ENCODE measurements at places on chromosomes 7 and 10. TPM values are rescaled to one million over a fixed set of nuclear protein-coding genes. Genes with fewer than 3 reads are reported as not detected.

MAD1L1 gene
- 33.2 TPM for polyA plus RNA-seq

TLL2 gene
- polyA plus RNA-seq = not detected

ITGA8 gene
- not detected for polyA plus RNA-seq

FBXL13 gene
- polyA plus RNA-seq = not detected

CUTC gene
- polyA plus RNA-seq = 8.4 TPM

DOCK1 gene
- 0.35 TPM for polyA plus RNA-seq

CFTR gene
- not detected for polyA plus RNA-seq

HOXA9 gene
- polyA plus RNA-seq = 2.3 TPM

UPK3B gene
- polyA plus RNA-seq = not detected

SPDYE2B gene
- polyA plus RNA-seq = not detected

MYH16 gene
- not detected for polyA plus RNA-seq

WDFY4 gene
- 7.5 TPM for polyA plus RNA-seq

- no peak for DNase-seq
- H3K4me1 ChIP-seq = no peaks in the 10 kb centered on the region
- no peak overlapping the region for H3K27ac ChIP-seq
- no peak overlapping the region for H3K4me3 ChIP-seq
- no peaks in the 10 kb centered on the region for H3K36me3 ChIP-seq
Measured at GRCh38 chr10:126390324-126390723, 2.0 kb upstream of the ADAM12 start.

DNA sequence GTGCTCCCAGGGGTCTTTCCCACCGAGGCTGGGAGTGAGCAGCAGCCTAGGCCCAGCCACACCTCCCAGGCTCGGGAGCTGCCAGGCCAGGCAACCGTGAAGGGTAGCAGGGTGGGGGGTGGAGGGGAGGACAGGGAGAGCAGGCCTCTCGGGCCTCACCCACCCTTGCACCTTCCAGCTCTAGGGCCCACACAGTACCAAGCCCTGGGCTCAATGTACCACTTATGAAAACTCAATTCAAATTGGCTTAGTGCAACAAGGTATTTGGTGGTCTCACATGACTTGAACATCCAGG, 127.4 kb downstream of the FAM53B start:
- no peak overlapping the region for H3K27ac ChIP-seq
- peaks cover 30% of the 10 kb centered on the region for H3K4me1 ChIP-seq

DNA sequence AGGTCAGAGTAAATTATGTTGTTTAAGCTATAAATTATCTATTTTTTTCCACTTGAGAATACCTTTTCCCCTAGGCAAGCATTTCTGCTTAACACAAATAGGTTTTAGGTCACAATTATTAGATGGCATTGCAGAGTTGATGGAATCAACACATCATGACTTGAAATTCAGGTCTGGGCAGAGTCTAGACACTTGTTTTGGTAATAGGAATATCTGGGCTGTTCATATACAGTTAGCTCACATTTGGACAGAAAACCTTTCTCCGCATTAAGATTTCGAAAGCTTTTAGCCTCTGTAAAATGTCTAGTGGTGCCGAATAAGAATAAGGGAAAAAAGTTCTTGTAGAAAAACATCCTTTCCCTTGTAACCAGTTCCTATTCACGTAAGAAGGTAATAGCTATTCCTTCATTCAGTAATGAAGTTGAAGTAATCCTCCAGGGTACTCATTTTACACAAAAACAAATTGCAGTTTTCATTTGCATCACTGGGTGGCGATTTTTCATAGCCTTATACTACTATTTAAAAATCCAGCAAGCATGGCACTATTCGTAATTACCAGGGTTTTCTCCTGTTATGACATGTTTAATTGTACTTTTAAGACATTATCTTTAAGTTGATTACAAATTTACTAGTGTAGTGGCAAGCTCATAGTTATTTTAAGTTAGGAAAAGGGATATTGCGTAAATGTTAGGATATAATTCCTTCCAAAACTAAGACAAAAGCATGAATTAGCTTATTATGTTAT, 37.0 kb downstream of the RPA3 start:
- H3K4me3 ChIP-seq = no peak overlapping the region
- no peaks in the 10 kb centered on the region for H3K4me1 ChIP-seq
- H3K36me3 ChIP-seq = no peaks in the 10 kb centered on the region

GRCh38 chr10:122981066-122981464, 864 bp downstream of the PSTK start:
- H3K4me1 ChIP-seq = peaks cover 14% of the 10 kb centered on the region
- peaks cover 6% of the 10 kb centered on the region for H3K27me3 ChIP-seq
- peaks cover 11% of the 10 kb centered on the region for H3K36me3 ChIP-seq
- peak; percentile 11 for DNase-seq
- H3K27ac ChIP-seq = no peak overlapping the region

DNA sequence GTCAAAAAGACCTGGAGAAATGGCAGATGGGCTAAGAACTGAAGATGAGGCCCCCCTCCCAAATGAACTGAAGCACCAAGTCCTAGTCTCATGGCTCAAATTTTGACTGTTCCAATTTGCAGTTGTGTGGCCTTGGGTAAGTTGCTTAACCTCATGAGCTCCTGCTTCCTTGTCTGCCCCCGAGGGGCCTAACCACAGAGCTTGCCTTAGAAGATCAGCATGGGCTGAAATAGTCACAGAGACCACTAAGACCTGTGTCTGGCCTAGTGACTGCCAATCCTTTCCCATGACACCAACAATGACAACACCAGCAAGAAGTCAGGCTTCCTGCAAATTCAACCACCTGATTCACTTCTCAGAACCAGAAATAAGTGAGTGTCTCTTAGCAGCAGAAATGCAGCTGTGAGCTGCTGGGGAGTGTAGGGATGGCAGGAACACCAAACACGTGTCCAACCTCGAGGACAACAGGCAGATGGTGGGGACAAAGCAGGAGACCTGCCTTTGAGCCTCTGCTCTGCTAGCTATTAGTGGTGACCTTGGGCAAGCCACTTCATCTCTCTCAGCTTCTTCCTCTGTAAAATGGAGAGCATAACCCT, 23.7 kb downstream of the CRHR2 start:
- no peaks in the 10 kb centered on the region for H3K4me1 ChIP-seq
- H3K36me3 ChIP-seq = no peaks in the 10 kb centered on the region
- no peaks in the 10 kb centered on the region for H3K27me3 ChIP-seq
- no peak overlapping the region for H3K27ac ChIP-seq
- DNase-seq = no peak

- H3K4me1 ChIP-seq = no peaks in the 10 kb centered on the region
- H3K27me3 ChIP-seq = no peaks in the 10 kb centered on the region
- no peak overlapping the region for H3K27ac ChIP-seq
- DNase-seq = no peak
- H3K4me3 ChIP-seq = no peak overlapping the region
Measured at GRCh38 chr7:42211938-42212337, 25.1 kb downstream of the GLI3 start.

DNA sequence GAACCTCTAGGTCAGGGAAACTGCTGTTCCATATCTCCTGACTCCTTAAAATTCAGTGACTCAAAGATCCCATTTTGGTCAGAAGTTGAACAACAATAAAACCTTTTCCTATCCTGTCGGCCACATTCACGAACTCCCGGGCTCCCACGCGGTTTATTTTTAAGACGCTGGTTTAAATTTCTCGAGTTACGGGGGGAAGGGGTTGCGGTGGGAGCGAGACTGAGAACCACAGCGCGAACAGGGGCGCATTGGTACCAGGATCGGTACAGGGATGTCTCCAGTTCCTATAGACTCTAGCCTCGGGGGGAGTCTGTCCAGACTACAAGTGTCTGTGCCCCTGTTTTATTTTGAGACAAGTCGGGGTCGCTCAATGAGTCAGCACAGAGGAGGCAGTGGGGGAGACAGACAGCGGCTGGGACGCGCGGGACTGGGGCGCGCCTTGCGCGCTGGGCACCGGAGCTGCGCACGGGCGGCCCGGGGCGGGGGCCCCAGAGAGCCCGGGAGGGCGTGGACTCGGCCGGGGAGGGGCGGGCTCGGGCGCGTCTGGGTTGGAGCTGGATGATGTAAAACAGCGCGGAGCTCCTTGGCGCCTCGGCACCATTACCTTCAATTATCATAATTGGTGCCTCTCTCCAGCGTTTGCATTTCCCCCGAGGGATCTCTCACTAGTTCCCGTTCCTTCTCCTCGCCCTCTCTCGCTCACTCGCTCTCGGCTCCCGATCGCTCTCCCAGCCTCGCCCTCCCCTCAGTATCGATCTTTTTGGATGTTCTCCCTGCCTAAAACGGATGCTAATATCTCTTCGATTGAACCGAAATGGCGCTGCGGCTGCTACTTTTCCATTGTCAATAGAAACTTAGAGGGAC, 8.7 kb upstream of the BAMBI start:
- no peak overlapping the region for H3K27ac ChIP-seq
- no peaks in the 10 kb centered on the region for H3K36me3 ChIP-seq
- no peak for DNase-seq
- H3K4me3 ChIP-seq = no peak overlapping the region

GRCh38 chr10:84654671-84655070, 326.3 kb downstream of the CCSER2 start:
- no peak overlapping the region for H3K27ac ChIP-seq
- no peaks in the 10 kb centered on the region for H3K4me1 ChIP-seq
- H3K4me3 ChIP-seq = no peak overlapping the region
- no peaks in the 10 kb centered on the region for H3K27me3 ChIP-seq
- H3K36me3 ChIP-seq = no peaks in the 10 kb centered on the region

DNA sequence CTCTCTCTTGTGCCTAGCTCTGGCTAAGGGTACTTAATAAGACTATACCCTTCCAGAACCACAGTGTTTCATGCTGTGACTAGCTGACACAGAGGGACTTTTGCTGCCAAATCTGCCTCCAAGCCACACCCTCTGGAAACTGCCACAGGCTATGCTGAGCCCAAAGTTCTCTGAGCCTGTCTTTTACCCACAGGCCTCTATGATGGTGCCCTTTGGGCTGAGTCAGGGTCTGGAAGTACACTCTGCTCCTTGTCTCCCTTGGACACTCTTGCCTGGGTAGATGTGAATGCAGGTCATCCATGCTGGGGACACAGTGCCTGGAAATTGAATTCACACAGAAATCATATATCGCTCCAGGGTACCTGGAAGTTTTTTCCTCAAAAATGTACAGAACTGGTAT, 22.6 kb downstream of the DYDC1 start:
- no peak overlapping the region for H3K27ac ChIP-seq
- H3K4me1 ChIP-seq = no peaks in the 10 kb centered on the region
- no peaks in the 10 kb centered on the region for H3K36me3 ChIP-seq
- DNase-seq = no peak

GRCh38 chr7:35035511-35035961, 1.7 kb downstream of the DPY19L1 start:
- no peak overlapping the region for H3K4me3 ChIP-seq
- no peak for DNase-seq
- peaks cover 4% of the 10 kb centered on the region for H3K27me3 ChIP-seq
- peaks cover 19% of the 10 kb centered on the region for H3K4me1 ChIP-seq
- no peak overlapping the region for H3K27ac ChIP-seq
- H3K36me3 ChIP-seq = no peaks in the 10 kb centered on the region

DNA sequence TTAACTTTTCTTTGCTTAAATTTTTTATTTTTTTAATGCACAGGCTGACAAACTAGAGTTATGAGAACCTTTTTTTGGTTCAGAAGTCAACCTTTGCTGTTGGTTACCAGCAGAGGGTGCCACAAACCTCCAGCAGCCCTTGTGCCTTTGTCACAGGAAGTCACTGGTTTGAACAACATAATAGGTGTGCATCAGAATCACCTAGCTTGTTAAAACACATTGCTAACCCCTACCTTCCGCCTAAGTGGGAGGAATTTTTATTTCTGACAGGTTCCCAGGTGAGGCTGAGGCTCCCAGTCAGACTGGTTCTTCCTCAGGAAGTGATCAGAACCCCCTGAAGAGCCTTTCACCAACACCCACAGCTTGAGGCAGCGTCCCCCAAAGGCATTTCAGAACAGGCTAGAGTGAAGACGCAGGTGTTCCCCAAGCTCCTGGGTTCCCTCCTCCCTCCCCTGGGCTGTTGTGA, 22.6 kb upstream of the VDAC2 start:
- H3K36me3 ChIP-seq = no peaks in the 10 kb centered on the region
- no peak overlapping the region for H3K27ac ChIP-seq
- no peak overlapping the region for H3K4me3 ChIP-seq
- no peaks in the 10 kb centered on the region for H3K27me3 ChIP-seq

DNA sequence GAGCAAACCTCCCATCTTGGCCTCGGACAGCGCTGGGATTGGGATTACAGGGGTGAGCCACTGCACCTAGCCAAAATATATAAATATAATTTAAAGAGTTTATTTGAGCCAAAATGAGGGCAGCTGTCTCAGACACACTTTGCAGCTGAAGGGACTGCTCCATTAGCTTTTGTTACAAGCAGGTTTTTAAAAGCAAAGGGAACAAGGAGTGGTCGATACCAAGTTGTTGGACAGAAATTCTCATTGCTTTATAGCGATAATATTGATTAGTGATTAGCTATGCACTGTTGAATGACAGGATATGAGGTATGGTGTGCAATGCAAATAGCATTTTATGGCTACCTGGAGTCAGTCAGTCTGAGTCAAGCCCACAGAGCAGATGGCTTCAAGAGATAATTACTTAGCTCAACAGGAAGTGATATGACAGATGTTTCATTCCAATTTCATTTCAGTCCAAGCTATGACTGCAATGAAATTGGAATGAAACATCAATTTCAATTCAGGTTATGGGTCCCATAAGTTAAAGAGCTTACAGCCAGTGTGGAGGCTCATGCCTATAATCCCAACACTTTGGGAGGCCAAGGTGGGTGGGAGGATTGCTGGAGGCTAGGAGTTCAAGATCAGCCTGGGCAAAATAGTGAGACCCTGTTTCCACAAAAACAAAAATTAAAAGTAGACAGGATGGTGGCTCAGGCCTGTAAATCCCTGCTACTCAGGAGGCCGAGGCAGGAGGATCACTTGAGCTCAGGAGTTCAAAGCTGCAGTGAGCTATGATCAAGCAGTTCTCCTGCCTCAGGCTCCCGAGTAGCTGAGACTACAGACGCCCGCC, 23.1 kb downstream of the TYW1 start:
- no peaks in the 10 kb centered on the region for H3K4me1 ChIP-seq
- no peak overlapping the region for H3K4me3 ChIP-seq
- no peak overlapping the region for H3K27ac ChIP-seq
- no peak for DNase-seq

DNA sequence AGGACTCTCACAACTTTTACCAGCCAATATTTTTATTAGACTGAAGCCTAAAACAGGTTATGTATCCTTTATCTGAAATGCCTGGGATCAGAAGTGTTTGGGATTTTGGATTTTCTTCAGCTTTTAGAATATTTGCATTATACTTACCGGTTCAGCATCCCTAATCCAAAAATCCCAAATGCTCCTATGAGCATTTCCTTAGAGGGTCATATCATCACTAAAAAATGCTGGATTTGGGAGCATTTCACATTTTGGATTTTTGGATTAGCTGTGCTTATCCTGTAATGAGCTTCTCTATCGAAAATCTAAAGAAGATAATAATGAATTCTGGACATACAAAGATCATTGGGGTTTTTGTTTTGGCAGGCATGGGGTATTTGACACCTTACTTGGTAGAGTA, 53.0 kb downstream of the RALA start:
- no peak overlapping the region for H3K4me3 ChIP-seq
- H3K36me3 ChIP-seq = no peaks in the 10 kb centered on the region
- no peak overlapping the region for H3K27ac ChIP-seq
- H3K27me3 ChIP-seq = no peaks in the 10 kb centered on the region

DNA sequence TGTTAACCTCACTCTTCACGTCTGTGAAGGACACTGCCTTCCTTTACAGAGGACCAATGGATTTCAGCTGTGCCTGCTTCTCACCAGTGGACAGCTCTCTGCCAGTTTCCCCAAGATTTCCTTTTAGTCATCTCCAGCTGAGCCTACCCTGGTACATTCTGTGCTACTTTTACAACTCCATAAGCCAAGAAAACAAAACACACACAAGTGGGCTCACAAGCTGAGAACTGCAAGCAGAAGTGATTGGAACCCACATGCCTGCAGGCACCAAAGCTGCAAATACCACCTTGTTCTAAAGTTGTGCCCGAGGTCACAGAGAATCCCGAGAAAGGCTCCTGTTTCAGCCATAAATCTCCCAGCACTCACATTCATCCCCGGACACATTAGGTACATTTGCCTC, 636.8 kb downstream of the PHTF2 start:
- H3K36me3 ChIP-seq = no peaks in the 10 kb centered on the region
- no peaks in the 10 kb centered on the region for H3K27me3 ChIP-seq
- no peak for DNase-seq
- H3K4me1 ChIP-seq = no peaks in the 10 kb centered on the region
